ENCODE measurements at places on chromosomes 4 and X.

DNA sequence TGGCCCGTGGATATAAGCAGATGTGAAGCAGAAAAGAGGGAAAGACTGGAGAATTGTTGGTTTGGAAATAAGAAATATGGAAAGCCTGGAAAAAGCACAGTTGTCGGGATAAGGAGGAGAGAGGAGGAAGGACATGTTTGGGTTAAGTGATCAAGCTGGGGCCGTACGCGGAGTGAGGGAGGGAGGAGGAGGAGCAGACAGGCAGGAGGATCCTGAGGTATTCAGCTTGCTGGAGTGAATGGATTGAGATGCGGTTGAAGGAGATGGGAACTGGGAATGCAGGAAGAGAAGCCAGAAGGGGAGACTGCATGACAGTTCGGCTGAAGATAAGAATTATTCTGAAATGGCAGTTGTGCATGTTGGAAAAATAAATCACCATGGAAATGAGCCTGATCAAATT, 21.2 kb downstream of the ZFP42 start:
- no peak for DNase-seq

- no peak for DNase-seq
Measured at GRCh38 chr4:86972997-86973396, 38.2 kb downstream of the AFF1 start.

- DNase-seq, result no peak
Measured at GRCh38 chr4:139798456-139798855, 132.8 kb downstream of the MGST2 start.

GRCh38 chr4:11072999-11073398, 355.7 kb downstream of the HS3ST1 start:
- no peak for DNase-seq

All from NCI-H1105 treated with DMSO at 0.1 percent for 48 hours (cell line).